ENCODE measurements at places on chromosomes 12 and 14.
A peak's percentile ranks its signal among the peaks of the same experiment; 100 is the strongest.

DNA sequence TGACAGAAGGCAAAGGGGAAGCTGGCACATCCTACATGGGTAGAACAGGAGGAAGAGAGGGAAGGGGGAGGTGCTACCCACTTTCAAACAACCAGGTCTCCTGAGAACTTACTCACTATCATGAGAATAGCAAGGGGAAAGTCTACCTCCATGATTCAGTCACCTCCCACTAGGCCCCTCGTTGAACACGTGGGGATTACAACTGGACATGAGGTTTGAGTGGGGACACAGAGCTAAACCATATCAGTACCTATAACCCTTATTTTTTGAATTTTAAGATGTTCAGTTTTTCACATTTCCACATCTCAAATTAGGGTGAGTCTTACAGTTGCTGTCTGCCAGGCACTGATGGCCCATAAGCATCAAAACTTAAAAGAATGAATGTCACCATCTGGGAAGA is 80.2 kb upstream of the ST8SIA1 start:
- DNase-seq, result no peak

DNA sequence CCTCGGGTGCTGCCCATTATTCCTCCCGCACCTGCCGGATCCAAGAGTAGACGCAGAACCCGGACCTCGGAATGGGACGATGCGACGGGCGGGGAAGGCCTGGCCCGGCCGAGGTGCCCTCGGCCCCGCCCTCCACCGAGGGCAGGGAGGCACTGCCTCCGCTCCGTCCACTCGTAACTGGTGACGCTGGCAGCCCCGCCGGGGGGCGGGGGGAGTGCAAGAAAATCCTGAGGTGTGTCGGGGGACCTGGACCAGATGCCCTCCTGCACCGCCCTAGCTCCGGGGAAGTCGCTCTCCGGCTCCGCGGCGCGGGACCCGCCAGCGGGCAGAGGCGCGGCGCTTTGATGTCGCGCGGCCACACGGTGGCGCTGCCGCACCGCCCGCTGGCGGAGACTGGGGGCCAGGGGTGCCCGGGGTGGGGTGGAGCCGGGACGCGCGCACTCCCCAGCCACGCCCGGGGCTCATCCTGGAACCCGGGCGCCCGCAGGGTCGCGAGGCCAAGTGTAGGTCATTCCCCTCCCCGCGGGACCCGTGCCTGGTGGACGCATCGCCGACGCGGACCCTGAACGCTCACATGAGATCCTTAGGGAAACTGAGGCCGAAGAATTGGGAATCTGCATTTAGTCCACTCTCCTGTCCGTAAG is 202.8 kb downstream of the TTC8 start:
- DNase-seq, result no peak

- DNase-seq, result peak; percentile 91
These were observed 3.2 kb upstream of the AMIGO2 start for GRCh38 chr12:47082796-47083621.

- DNase-seq, result no peak
These were observed 44.4 kb downstream of the DGLUCY start for GRCh38 chr14:91158091-91158790.

GRCh38 chr12:107374161-107374840 is 281.0 kb upstream of the CRY1 start:
- no peak for DNase-seq

GRCh38 chr14:96268431-96269358 is 12.7 kb downstream of the BDKRB1 start:
- DNase-seq, result peak; percentile 82

- no peak for DNase-seq
These were observed 10.9 kb downstream of the C12orf43 start for GRCh38 chr12:121005346-121005815.

DNA sequence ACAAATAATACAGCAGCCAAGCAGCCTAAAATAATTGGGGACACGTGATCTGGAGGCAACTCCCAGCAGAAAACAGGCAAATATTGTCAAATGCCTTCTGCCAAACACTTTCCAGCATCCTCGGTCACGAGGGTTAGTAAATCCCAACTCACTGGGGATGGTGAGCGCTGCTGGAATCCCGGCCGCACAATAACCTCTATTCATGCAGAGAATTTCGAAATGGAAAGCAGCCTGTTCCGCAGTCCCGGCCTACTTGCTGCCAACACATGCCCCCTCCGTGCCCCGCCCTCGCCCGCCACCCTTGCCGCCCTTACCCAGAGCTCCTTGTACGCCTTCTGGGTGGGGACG is 62.2 kb downstream of the RFX4 start:
- DNase-seq, result no peak

- DNase-seq, result no peak
These were observed 5.6 kb downstream of the HOXC13 start for GRCh38 chr12:53944209-53944608.

DNA sequence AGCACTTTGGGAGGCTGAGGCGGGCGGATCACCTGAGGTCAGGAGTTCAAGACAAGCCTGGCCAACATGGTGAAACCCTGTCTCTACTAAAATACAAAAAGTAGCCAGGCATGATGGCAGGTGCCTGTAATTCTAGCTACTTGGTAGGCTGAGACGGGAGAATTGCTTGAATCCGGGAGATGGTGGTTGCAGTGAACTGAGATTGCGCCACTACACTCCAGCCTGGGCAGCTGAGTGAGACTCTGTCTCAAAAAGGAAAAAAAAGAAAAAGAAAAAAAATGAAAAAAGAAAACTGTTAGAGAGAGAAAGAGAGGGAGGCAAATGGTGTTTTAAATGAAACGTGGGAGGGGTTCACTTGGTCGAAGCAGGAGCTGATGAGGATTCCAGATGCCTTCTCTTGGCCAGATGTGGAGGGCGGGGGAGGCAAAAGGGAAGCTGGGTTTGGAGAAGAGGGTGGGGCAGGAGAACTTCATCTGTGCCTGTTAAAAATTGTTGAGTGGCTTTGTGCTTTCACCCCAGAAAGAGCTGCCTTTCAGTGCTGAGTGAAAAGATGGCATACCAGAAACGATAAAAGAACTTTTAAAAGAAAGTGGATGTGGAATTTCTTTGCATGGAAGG is 1.1 kb downstream of the EMP1 start:
- DNase-seq, result no peak

GRCh38 chr12:132639956-132640520 is 21.5 kb downstream of the P2RX2 start:
- DNase-seq, result no peak

GRCh38 chr14:62162998-62163589 is 400.9 kb downstream of the SNAPC1 start:
- no peak for DNase-seq

GRCh38 chr12:119772431-119772830 is 104.5 kb downstream of the PRKAB1 start:
- no peak for DNase-seq

DNA sequence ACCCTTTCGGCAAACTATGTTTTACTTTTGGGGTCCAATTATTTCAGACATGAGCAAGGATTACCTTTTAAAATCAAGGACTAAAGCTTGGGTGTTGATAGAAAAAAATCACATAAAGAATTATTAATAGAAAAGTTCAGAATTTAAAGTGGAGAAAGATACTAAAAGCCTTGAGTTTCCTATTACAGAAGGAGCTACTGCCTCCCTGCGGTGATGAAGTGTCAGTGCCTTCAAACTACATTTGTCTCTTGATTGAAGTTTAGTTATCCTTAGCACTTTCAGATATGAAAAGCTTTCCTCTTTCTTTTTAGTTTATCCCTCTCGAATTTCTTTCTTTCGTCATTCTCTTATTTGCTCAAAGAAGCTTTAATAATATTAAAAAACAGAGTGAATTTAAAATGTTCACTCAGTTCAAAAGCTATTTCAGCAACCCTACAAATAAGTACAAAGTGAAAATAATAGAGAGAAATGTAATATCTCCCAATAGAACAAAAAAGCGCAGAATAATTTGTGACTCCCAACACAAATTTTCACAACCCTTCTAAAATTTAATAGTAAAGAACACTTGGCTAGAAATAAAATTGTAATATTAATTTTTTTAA is 87.6 kb downstream of the SEC23A start:
- DNase-seq, result no peak

GRCh38 chr14:76844223-76844622 is 18.0 kb downstream of the LRRC74A start:
- no peak for DNase-seq
